ENCODE measurements at places on chromosomes 2 and 18.

DNA sequence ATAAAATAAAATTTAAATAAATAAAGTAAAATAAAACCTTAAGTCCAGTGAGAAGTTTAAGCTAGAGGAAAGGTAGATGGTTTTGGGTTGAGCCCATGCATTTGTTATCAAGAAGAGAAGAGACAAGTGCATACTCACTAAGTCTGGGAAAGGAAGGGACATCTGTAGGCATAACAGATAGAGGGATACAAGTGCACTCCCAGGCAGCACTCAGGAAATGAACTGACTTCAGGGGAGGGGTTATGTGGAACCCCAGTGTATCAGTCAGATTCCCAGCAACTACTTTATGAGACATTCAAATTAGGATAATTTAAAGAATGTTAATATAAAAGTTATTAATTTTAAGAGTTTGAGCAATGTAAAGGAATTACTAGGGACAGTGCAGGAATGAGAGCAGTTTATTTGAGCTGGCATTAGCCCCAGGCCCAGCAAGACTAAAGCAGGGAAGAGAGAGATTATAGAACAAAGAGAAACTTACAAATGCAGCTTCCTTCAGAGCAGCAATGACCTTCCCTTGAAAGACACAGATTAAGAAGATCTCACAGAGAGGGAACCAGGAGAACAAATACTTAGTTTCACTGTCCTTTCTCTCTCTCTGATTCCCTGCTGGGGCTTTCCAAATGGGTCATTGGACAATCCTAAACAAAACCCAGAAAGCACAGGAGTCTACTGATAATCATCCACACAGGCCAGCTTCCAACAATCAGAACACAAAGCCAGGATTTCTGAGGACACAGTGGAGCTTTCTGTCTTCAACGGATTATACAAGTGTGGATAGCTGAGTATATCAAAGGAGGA, 109.7 kb downstream of the ERBB4 start:
- DNase-seq: no peak

GRCh38 chr2:30565851-30566358, 118.9 kb downstream of the LCLAT1 start:
- DNase-seq: no peak

DNA sequence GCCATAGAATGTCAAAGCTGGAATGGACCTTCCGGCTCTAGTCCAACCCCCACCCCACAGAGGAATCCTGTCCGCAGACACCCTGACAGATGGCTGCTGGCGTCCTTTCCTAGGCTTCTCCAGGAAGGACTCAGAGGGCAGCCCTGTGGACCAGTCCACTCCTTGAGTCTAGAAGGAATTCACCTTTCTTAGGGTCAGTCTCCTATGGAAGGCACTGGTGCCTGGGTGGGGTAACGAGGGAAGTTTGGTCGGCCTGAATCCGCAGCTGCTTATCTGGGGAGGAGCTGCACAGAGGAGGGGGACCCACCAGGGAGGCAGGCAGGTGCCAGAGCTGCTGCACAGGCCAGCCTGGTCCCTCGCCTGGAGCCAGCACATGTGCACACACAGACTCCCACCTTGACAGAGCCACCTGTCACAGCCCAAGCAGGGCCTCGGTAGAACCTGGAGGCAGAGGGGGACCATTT, 2.5 kb downstream of the DNMT3A start:
- no peak for DNase-seq

DNA sequence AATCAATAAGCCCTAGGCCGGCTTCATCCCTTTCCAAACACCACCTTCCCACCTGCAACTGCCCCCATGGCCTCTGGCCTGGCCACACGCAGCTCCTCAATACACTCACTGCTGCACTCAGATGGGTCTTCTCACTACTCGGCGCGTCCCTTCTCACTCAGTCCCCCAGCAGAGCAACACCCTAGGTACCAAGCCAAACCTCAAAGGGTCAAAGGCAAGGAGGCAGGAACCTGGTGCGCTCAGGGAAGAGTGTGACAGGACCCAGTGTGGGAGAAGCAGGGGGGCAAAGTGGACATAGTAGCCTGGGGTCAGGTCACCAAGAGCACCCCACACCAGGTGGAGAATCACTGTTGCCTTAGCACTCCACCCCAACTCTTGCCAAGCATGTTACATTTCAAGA, 90.6 kb downstream of the TTC32 start:
- DNase-seq: no peak

- DNase-seq: no peak
Observed at GRCh38 chr2:52880872-52881271, 886.7 kb upstream of the CHAC2 start.

DNA sequence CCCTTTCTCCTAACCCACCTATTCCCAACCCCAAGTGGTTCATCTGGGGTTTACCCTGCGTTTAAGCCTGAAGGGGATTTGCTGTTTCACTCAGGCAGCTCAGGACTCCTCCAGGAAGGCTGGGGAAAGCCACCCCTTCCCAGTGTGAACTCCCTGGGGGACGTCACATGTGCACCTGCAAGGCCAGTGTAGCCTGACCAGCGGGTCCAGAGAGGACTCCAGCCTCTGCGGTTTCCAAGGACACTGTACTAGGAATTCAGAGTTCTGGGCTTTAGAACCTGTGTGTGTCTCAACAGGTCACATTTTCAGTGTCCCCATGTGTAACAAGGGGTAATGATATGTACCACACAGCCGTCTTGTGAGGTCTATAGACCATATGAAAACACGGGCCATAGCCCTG, 17.9 kb downstream of the EHD3 start:
- DNase-seq: no peak

DNA sequence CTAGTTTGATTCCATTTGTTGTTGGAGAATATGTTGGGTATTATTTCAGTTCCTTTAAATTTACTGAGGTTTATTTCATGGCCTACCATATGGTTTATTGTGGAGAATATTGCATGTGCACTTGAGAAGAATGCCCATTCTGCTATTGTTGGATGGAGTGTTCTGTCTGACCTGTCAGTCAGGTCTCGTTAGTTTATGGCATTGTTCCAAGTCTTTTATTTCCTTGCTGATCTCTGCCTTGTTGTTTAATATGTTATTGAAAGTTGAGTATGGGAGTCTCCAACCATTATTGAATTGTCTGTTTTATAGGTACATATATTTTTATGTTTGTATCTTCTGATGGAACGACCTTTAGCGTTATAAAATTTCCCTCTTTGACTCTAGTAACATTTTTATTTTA, 86.3 kb downstream of the PTPN4 start:
- DNase-seq: no peak

All from CD4-positive, alpha-beta T cell treated with Interleukin-4 for 4 hours (primary cell).